HS-27A (cell line): ENCODE measurements at places on chromosomes 7 and 10.

GRCh38 chr10:121873236-121873635 lies 54.6 kb downstream of the ATE1 start:
- no peak for DNase-seq

- no peak for DNase-seq
Measured at GRCh38 chr10:26031300-26031699, 97.3 kb downstream of the MYO3A start.

DNA sequence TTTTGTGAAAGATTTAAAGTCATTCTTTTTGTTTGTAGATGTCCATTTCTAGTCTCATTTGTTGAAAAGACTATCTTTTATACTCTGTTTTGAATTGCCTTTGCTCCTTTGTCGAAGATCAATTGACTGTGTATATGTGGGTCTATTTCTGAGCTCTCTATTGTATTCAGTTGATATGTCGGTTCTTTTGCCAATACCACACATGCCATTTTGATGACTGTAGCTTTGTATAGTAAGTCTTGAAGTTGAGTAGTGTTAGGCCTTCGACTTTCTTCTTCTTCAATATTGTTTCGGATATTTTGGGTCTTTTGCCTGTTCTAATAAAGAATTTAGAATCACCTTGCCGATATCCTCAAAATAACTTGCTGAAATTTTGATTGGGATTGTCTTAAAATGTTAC lies 104.5 kb downstream of the CCSER2 start:
- DNase-seq, result no peak

DNA sequence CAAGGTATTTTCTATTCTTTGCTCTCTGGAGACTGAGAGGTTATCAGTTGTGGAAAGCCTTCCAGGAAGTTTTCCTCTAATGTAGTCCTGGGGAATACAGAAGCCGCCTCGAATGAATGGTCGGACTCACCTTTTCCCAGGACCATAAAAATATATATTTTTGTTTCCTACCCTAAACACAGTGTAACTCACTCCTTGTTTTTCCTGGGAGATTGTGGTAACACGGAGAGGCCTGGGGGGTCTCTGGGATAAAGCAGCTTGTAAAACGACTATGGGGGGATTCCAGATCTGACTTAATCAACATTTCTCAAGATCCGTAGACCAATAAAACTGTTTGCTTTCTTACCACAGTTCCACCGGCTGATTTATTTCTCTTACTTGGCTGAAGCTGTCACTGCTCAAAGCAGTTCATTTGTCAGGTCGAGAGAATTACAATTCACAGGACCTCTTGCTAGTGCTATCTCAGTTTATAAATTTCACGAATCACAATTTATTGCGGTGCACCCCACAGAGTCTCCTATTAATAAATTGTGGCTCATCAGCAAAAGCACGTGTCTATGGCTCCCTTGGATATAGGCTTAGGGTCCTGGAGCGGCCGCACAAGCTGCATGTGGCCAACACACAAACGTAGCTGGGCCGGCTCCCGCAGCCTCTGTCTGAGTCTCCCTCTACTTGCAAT lies 176.3 kb upstream of the BMPER start:
- no peak for DNase-seq

DNA sequence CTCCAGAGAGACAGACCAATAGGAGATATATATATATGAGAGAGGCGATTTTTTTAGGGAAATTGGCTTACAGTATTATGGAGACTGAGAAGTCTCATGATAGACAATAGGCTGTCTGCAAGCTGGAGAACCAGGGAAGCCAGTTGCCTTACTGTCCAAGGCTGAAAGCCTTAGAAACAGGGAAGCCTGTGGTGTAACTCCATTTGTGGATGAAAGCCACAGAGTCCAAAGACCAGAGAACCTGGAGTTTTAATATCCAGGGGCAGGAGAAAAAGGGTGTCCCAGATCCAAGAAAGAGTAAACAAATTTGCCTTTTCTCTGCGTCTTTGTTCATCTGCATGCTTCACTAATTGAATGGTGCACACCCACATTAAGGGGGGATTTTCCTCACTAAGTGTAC lies 71.6 kb upstream of the TEX47 start:
- DNase-seq, result no peak

DNA sequence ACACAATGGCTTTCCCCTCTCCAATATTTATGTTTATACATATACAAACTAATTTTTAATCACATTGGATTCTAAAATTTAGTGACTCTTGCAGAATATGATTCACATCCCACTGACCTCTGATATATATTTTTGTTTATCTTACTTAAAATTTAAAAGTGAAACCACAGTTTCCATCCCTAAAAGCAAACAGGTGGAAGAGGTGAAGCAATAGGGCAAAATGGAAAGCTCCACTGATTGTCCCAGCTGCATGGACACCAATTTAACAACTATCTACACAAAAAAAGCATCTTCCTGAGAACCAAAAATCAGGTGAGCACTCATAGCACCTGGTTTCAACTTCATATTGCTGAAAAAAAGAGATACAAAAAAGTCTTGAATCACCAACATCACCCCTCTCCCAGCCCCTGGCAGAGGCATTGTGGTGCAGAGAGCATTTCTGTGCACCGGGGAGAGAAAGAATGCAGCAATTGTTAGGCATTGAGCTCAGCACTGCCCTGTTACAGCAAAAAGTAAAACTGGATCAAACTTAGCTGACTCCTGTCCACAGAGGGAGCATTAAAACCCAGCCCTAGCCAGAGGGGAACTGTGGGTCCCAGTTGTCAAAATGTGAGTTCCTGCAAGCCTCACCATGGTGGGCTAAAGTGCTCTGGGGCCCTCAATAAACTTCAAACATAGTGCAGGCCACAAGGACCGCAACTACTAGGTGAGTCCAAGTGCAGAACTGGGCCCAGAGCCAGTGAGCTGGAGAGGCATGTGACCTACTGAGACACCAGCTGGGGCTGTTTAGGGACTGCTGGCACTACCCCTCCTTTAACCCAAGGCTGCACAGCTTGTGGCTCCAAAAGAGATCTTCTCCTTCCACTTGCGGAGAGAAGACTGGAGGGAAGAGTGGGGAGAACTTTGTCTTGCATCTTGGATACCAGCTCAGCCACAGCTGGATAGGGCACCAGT lies 92.1 kb downstream of the SIRT1 start:
- no peak for DNase-seq

GRCh38 chr10:122391875-122392274 lies 17.4 kb downstream of the PLEKHA1 start:
- no peak for DNase-seq

- no peak for DNase-seq
Measured at GRCh38 chr7:29825775-29826529, 19.6 kb downstream of the WIPF3 start.

DNA sequence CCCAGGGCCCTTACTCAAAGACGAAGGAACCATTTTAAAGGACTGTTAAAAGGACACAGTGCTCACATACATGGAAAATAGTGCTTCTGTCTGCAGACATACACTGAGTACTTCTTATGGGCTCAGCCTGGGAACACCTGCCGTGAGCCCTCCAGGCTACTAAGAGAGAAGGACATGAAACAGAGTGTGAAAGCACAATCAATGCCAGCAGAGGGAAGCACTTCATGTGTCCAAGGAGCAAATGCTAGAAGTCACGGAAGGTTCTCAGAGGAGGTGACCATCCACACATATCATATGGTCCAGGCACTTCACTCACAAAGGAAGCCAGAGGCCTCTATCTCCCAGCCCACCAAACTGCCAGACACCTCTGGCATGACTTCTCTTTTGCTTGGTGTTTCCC lies 15.5 kb downstream of the ELMO1 start:
- DNase-seq, result no peak

DNA sequence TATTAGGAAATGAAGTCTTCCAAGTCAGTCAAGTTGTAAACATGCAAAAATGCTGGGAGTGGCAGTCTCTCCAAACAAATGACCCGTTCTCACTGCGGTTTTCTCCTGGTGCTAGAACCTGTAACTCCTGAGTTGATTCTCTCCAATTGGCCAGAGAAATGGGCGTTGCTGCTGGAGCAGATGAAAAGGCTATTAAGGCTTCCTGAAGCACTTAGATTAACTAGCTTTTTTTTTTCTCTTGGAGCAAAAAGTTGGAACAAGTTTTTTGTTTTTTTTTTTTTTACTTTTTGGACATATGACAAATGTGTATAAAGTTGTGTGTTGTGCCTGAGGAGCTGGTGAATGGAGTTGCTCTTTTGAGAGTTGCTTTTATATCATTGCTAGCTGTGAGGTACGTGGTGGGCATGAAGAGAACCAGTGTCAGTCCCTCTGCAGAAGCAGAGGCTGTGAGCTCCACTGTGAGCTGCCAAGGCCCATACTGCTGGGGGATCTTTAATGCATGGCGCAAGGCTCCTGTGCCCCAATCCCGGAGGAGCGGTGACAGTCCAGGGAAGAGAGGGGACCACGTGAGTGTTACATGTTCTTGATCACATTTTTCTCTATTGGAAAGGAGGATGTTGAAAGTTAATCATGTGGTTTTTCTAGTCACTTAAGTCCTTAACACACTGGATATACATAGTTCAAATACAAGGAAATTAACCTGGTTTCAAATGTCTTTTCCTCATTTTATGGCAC lies 393.6 kb upstream of the GALNT17 start:
- DNase-seq, result no peak

- no peak for DNase-seq
Measured at GRCh38 chr10:8455181-8455580, 400.7 kb downstream of the GATA3 start.

- DNase-seq, result no peak
Measured at GRCh38 chr10:6543431-6544005, 36.6 kb downstream of the PRKCQ start.

DNA sequence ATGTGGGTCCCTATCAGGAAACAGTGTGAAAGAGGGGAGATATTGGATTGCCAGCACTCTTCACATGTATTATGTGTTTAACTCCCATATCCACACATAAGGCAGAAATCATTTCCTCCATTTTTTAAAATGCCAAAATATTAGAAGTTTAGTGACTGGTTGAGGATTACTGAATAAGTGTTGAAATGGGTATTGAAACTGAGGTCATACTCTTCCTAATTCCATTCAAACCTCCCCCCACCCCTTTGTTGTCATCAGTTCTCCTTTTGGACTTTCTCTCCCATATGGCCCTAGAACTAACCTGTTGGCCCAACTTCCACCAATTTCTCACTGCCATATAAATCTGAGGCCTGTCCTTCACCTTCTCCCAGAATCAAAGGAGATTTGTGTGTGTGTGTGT lies 81.6 kb downstream of the EVX1 start:
- DNase-seq, result no peak

GRCh38 chr10:49398000-49398861 lies 2.3 kb upstream of the DRGX start:
- no peak for DNase-seq

DNA sequence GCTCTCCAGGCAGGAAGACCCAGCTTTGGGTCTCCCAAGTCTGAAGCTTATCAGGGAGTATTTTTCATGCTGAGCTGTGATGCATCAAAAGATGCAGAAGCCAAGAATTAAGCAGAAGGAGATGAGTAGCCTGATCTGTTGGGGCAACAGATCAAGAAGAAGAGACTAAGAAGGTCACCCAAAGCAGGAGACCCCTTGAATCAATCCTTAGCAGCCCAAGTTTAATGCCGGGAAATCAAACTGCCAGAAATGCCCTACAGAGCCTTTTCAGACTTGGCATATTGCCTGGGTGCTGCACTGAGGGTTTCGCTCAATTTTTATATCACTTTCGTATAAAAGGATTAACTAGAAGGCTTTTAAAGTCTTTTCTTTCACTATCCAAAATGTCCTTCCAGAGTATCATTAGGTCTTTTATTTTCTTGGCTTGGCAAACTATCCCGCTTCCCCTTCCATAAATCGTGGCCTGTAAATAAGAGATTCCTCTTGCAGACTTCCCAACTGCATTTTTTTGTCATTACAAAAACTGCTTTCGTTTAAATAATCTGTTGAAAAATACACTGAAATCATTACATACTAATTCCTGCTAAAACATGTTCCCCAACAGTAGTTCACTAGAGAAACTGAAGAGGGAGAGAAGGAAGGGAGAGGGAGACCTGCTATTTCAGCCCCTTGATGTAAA lies 49.0 kb upstream of the STK17A start:
- DNase-seq, result no peak

- DNase-seq, result no peak
Measured at GRCh38 chr7:122790132-122790531, 87.4 kb upstream of the RNF148 start.
